GM04504 (cell line): ENCODE measurements at places on chromosomes 11 and 22.

DNA sequence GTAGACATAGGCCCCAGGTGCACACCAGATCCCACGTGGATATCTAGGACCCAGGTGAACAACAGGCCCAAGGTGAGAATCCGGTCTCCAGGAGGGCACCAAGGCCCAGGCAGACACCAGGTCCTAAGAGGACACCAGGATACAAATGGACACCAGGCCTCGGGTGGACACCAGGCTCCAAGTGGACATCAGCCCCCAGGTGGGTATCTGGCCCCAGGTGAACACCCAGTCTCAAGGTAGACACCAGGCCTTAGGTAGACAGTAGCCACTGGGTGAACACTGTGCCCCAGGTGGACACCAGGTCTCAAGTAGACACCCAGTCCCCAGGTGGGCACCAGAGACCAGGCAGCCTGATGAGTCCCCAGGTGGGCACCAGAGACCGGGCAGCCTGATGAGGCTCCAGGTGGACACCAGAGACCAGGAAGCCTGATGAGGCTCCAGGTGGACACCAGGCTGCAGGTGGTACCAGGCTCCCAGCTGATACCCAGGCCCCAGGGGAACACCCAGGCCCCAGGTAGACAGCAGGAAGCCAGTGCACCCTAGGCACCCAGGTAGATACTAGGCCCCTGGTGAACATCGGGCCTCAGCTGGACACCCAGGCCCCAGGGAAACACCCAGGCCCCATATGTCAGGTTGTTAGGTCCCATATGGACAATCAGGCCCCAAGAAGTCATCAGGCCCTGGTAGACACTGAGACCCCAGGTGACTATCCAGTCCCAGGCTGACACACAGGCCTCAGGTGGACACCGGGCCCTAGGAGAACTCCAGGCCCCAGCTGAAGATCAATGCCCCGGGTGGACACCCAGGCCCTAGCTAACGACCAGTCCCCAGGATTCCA is 55.1 kb upstream of the SEPTIN5 start:
- no peak for DNase-seq

- DNase-seq: no peak
Observed at GRCh38 chr11:100932474-100933100, 197.0 kb downstream of the PGR start.

DNA sequence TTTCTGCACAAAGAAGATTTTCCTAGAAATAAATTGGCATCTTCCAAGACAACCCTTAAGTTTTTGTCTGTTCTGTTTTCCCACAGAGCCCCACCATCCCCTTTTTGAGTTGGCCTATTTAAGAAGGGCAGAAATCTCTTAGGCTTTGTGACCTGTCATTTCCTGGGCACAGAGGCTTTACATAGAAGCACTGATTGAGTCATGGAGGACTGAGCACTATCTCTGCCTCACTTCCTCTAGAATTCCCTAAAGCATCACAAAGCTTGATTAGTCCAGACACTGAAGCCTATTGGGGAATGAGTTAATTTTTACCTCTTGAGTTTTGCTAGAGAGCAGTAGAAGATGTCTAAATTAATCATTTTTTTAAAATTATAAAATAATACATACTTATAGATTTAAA is 25.4 kb downstream of the TRIM44 start:
- DNase-seq: no peak

- no peak for DNase-seq
Observed at GRCh38 chr11:129237880-129238638, 45.9 kb upstream of the ARHGAP32 start.

DNA sequence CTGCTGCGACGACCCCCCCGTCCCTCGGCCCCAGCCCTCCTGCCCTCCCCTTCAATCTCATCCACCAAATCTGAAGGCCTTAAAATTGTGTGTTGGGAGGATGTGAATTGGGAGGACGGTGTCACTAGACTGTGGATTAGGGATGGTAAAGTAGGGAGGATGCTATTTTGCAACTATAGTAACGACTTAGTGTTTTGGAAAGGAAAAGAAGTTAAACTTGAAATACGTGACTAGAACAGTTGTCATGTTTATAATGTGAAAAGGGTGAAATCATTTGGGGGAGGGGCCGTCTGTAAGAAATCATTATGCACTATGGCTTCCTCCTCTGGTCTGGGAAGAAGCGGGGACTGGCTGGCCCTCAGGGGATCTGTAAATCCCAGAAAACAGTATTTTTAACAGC is 43.4 kb upstream of the NNMT start:
- DNase-seq: no peak
